ENCODE measurements at places on chromosomes 5 and 9. TPM values are rescaled to one million over a fixed set of nuclear protein-coding genes. Genes with fewer than 3 reads are reported as not detected.

The KIAA0825 gene
- 25.2 TPM for total RNA-seq

The RASGRF2 gene
- 3.7 TPM for total RNA-seq

The CDK9 gene
- 38.9 TPM for total RNA-seq

The CAMK2A gene
- total RNA-seq: 7.5 TPM

All from cerebellum (tissue), 4 donors.